ENCODE measurements at places on chromosomes 12 and 14.

DNA sequence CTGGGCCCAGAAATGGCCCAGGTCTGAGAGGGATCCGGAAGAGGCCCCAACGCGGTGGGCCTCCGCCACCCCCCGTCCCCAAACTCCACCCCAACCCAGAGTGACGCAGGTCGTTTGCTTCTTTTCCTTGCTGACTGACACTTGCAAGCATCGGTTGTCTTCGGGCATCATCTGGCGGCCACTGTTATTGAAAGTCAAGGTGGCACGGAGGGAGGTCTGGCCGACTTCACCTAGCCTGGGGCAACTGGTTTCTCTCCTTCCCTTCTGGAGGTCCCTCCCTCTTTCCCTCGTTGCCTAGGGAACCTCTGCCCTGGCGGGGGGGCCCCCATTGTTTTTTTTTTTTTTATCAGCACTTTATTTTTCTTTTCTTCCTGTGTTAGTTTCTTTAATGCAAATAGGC is 241.8 kb downstream of the ALG10 start:
- no peak for DNase-seq

GRCh38 chr12:116423094-116423493 is 136.1 kb upstream of the MAP1LC3B2 start:
- DNase-seq, result no peak

GRCh38 chr12:57128519-57129247 is 400 bp downstream of the LRP1 start:
- no peak for DNase-seq

DNA sequence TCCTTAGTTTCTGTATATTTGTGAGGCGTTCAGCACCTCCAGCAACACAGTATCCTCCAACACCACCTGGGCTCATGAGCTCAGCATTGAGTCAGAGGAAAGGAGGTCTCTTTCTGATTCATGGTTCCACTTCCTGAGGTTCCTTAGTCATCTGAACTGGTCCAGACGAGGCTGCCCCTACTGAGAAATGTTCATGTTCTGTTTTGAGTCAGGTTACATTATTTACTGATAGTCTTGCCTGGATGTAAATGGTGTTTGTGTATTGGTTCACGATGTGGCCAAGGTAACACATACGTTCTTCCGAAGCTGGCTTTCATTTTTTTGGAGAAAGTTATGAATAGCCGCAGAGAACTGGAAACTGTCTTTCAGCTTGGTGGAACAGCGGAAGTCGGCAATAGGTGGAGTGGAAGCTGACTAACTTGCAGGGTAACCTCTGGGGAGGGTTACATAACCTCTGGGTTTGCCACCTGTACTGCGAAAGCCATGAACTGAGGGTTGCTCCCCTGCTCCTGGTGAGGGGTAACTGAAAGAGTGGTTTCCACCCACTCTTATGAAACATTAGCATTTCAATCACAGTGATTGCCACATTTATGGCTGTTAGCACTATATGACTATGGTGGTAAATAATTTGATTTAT is 42.2 kb upstream of the MANSC4 start:
- DNase-seq, result no peak

- no peak for DNase-seq
These were observed 473.0 kb downstream of the PCNX1 start for GRCh38 chr14:71380271-71380670.

DNA sequence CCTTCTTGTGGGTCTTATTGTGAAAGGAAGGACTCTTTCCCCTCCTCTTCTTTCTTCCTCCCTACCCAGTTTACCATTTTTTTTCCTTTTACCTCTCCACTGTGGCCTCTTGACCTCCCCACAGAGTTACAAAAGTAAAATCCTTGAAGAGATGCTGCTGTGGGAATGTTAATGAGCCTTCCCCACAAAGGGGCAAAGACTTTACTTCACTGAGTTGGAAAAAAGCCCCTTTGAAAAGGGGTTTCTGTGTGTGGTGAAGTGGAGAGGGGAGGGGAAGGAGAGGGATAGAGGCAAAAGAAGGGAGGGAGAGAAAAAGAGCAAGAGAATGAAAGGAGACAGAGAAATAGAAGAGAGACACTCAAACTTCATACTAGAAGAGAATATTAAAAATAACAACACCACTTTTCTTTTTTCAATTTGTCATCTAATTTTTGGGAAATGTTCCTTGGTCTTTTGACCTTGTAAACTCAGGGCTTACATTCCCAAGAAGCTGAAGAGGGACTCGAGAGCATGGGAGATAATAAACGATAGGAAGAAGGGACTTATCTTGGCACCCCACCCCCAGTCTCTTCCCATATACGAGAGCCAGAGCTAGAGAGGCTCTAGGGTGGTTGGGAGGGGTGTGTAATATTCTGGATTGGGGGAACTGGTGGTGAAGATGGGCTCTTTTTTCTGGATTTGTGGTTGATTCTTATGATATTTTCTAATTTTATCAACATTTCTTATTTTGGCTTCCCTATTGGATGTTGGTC is 13.2 kb upstream of the SALL2 start:
- no peak for DNase-seq

DNA sequence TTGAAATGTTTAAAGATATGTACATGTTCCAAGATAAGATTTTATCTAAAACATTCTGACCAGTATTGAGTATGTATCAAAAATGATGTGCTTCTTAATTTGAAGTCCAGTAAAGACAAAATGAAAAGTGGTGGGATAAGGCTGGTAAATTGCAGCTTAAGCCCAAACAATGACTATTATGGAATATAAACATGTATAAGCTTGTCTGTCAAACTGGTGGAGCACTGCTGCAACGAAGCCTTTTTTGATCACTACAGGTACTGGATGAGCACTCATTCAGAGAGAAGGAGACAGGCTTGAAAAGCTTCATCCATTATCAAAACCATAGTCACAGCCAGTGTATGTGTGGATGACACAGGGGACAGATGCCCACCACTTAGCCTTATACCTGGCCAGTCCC is 138.4 kb downstream of the ATP23 start:
- no peak for DNase-seq

DNA sequence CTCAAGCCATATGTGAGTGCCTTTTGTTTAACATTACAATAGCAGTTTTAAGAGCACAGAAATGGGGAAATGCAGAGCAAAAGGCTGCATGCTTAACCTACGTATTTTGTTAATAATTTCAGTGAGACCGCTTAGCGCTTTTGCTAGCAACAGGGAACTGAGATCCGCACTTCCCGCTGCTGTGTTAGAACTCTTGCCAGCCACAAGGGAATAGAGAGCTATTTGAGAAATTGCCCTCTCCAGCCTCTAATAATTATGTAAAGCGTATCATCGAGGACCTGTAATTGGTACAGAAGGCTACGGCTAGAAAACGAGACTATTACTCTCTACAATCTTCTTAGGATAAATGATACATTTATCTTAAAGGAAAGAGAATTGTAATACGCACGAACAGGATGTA is 205.2 kb upstream of the GRIP1 start:
- no peak for DNase-seq

GRCh38 chr14:51304438-51304837 is 64.4 kb downstream of the TMX1 start:
- no peak for DNase-seq

DNA sequence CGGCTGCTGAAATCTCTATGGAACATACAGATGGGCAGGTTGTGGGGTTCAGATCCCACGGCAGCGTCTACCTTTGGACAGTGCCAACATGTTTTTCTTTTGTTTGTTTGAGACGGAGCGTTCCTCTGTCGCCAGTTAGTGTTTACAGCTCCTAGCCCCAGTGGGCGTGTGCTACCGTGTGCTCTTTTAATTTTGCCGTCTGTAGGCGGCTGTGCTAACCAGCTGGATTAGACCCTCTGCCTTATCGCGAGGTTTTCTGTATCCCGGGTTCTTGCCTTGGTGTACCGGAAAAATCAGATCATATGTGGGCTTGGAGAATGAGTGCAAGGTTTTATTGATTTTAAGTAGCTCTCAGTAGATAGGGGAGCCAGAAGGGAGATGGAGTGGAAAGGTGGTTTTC is 9.8 kb upstream of the GALNT6 start:
- no peak for DNase-seq

DNA sequence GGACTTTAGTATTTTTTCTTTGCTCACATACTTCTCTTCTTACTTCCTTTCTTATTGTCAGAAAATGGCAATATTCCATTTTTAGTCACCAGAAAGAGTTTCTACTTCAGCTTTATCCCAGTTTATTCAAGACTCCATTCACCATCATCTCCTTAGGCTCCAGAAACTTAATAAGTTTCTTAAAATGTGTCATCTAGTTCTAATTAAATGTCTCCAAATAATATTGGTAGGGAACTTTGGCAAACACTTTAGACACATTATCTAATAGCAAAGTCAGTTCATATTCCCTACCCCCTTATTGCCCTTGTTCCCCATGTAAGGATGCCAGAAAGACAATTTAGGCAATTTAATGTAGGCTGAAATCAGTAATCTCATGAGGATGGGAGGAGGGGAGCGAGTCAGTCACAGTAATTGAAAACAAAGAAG is 15.1 kb downstream of the EPYC start:
- no peak for DNase-seq

DNA sequence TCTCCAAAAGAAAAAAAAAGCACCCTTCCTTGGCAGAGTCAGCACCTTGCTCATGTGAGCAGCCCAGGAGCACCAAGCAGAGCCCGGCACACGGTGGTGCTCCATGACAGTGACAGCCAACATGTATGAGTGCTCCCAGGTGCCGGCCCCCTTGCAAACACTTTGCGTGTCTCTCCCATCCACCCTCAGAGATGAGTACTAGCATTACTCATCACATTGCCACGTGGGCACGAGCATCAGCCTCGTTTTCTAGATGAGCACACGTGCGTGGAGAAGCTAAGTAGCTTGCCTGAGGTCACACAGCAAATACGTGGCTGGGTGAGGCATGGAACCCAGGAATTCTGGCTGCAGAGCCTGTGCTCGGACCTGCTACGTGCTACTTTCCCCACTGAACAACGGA is 177.9 kb upstream of the PRMT8 start:
- no peak for DNase-seq

DNA sequence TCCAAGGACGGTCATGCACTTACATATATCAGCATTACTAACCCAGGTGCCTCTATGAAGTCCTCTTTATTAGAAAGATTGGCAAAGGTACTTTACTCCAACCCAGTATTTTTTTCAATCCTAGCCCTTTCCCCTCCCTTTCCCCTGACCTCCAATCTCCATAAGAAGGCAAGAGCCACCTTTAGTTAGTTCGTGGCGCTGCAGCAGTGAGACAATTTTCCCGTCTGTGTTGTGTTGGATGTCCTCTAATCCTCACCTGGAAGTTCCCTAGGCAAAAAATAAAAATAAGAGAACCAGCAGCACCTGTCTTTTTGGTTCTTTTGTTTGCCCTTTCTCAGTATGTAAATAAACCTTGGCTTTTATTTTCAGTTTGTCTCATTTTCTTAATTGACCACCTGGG is 439.6 kb upstream of the LRFN5 start:
- DNase-seq, result no peak

GRCh38 chr12:20144341-20144740 is 224.0 kb upstream of the PDE3A start:
- no peak for DNase-seq

- no peak for DNase-seq
These were observed 27.8 kb upstream of the FBXO34 start for GRCh38 chr14:55243386-55243785.

DNA sequence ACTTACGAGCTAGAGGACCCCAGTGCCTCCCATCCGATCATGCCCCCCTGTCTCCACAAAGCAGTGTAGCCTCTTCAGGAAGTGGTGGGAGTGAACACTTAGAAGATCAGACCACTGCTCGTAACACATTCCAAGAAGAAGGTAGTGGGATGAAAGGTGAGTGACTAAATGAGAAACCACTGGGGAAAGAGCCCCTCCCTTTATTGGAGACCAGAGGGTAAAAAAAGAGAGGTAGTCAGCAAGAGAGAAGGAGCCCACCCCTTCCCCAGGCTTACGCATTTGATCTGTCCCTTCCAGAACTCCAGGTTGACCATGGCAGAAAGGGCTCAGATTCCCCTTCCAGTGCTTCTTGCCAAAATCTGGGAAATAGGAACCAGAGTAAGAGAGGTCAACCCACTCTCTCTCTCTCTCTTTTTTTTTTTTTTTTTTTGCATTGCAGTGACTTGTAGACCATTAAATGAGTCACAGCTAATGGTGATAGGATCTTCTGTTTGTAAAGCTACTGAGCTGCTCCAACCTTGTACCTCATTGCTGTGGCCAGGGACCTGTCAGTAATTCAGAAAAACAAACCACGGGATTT is 165.4 kb downstream of the GCH1 start:
- no peak for DNase-seq

DNA sequence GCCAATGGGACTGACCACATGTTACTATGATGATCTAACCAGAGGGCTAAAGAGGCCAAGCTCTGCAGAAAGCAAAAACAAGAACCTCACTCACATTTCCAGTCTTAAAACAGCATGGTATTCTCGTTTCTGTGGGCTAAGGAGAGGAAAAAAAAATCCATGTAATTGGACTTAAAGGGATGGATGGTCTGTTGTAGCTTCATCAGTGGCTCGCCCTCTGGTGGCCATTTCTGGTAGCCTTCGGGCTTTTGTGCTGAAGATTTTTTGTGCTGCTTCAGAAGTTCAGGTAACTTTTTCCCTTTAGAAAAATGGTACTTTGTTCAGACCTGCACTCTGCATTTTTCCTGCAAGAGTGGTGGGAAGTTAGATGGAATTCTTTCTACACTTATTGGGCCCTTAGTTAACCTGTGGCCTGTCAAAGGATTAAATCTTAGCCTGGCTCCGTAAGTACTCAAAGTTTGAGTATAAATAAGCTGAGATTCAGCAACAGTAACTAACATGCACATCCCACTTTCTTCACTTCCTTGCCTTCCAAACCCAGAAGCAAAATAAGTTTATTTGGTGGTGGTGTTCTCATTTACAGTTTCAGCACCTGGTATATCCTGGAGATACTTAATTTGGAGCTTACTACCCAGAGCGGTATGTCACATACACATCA is 22.3 kb downstream of the DCAF4 start:
- no peak for DNase-seq

- no peak for DNase-seq
These were observed 247.6 kb downstream of the BCAT1 start for GRCh38 chr12:24701343-24701742.

DNA sequence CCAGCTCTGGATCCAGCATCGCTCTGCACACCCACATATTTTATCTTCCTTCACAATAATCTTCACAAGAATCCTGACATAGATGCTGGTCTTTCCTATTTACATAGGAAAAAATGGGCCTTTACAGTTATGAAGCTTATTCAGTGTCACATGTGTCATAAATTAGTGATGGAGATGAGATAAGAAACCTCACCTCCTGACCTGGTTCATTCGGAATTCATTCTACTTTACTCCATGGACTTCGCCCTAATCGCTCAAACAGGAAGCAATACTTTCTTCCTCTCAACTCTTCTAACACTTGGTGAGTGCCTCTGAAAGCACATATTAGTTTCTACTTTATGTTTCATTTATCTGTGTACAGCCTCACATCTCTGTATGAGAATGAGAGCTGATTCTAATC is 12.0 kb upstream of the SINHCAF start:
- DNase-seq, result no peak
